Neuronal stem cell (in vitro differentiated cells): ENCODE measurements at places on chromosomes 12 and 14.

- peaks cover 49% of the 10 kb centered on the region for H3K27me3 ChIP-seq
- peaks cover 8% of the 10 kb centered on the region for H3K4me1 ChIP-seq
- H3K36me3 ChIP-seq, result no peaks in the 10 kb centered on the region
- no peak overlapping the region for H3K4me3 ChIP-seq
Measured at GRCh38 chr14:56844406-56845002, 34.2 kb upstream of the OTX2 start.

- H3K4me1 ChIP-seq, result no peaks in the 10 kb centered on the region
- no peak overlapping the region for H3K4me3 ChIP-seq
- no peaks in the 10 kb centered on the region for H3K36me3 ChIP-seq
- no peak overlapping the region for H3K27ac ChIP-seq
- DNase-seq, result no peak
Measured at GRCh38 chr14:91233936-91234790, 10.3 kb downstream of the GPR68 start.

GRCh38 chr12:114045349-114045748 lies 79.2 kb upstream of the RBM19 start:
- H3K27ac ChIP-seq, result no peak overlapping the region
- H3K4me3 ChIP-seq, result no peak overlapping the region
- DNase-seq, result no peak
- no peaks in the 10 kb centered on the region for H3K36me3 ChIP-seq

- no peak overlapping the region for H3K4me3 ChIP-seq
- H3K27ac ChIP-seq, result no peak overlapping the region
- DNase-seq, result no peak
- no peaks in the 10 kb centered on the region for H3K27me3 ChIP-seq
- H3K4me1 ChIP-seq, result no peaks in the 10 kb centered on the region
- H3K36me3 ChIP-seq, result no peaks in the 10 kb centered on the region
Measured at GRCh38 chr12:128178966-128179365, 88.0 kb upstream of the TMEM132C start.

GRCh38 chr12:52533686-52534470 lies 13.7 kb upstream of the KRT5 start:
- no peaks in the 10 kb centered on the region for H3K4me1 ChIP-seq
- H3K27me3 ChIP-seq, result no peaks in the 10 kb centered on the region
- no peak for DNase-seq
- no peaks in the 10 kb centered on the region for H3K36me3 ChIP-seq
- no peak overlapping the region for H3K27ac ChIP-seq

DNA sequence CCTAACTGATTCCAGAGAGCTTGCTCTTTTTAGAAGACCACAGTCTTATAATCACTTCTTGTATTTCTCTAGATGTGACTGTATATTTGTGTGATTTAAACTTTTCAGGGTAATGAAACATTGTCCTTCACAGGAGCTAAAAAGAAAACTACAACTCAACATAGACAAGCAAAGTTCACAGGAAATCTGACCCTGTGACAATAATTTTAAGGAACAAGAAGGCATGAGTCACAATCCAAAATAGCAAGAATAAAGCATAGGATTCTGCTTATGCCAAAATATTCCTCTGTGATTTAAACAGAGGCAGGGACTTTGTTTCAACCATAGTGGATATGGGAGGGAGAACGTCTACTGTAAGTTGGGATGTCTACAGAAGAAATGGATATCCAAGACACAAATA lies 44.3 kb downstream of the GPR65 start:
- no peak overlapping the region for H3K4me3 ChIP-seq
- no peaks in the 10 kb centered on the region for H3K36me3 ChIP-seq
- no peak overlapping the region for H3K27ac ChIP-seq

GRCh38 chr12:46908936-46909635 lies 83.3 kb upstream of the SLC38A4 start:
- H3K4me1 ChIP-seq, result no peaks in the 10 kb centered on the region
- no peaks in the 10 kb centered on the region for H3K27me3 ChIP-seq
- no peak overlapping the region for H3K4me3 ChIP-seq

- H3K36me3 ChIP-seq, result no peaks in the 10 kb centered on the region
- peaks cover 3% of the 10 kb centered on the region for H3K4me1 ChIP-seq
- peak; percentile 48 for DNase-seq
- no peak overlapping the region for H3K27ac ChIP-seq
- peaks cover 5% of the 10 kb centered on the region for H3K27me3 ChIP-seq
Measured at GRCh38 chr12:116508145-116509121, 50.7 kb upstream of the MAP1LC3B2 start.

DNA sequence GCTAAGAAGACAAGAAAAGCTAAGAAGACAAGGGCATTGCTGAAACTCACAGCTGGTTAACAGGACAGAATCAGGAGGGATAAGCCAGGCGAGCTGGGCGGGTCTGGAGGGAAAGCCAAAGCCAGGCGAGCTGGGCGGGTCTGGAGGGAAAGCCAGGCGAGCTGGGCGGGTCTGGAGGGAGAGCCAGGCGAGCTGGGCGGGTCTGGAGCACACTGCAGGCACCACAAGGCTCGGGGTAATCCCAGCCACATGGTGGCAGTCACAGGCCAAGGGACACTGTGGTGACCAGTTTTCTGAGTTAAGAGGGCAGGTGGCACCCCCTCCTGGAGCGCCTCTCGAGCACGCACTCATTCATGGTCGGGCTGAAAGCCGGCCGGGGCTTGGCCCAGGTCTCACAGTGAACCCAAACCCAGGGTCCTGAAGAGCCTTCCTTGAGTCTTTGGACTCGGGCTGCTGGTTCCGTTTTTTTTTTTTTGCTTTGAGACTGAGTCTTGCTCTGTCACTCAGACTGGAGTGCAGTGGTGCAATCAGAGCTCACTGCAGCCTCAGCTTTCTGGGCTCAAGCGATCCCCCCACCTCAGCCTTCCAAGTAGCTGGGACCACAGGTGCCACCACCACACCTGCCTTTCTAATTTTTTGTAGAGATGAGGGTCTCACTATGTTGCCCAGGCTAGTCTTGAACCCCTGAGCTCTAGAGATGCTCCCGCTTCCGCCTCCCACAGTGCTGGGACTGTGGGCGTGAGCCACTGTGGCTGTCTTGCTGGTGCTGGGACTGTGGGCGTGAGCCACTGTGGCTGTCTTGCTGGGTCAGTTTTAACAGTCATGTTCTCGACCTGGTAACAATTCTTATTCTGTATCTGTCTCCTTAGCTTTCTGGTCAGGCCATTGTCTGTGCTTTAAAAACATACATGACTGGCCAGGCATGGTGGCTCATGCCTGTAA lies 40.2 kb downstream of the HSP90AA1 start:
- DNase-seq, result peak; percentile 71
- H3K4me3 ChIP-seq, result no peak overlapping the region
- no peak overlapping the region for H3K27ac ChIP-seq

GRCh38 chr12:108697905-108698304 lies 33.4 kb downstream of the CORO1C start:
- DNase-seq, result no peak
- no peaks in the 10 kb centered on the region for H3K27me3 ChIP-seq
- peaks cover 29% of the 10 kb centered on the region for H3K4me1 ChIP-seq
- H3K36me3 ChIP-seq, result peaks cover 11% of the 10 kb centered on the region
- no peak overlapping the region for H3K27ac ChIP-seq

- no peaks in the 10 kb centered on the region for H3K36me3 ChIP-seq
- no peak overlapping the region for H3K4me3 ChIP-seq
- peaks cover 4% of the 10 kb centered on the region for H3K4me1 ChIP-seq
- H3K27me3 ChIP-seq, result no peaks in the 10 kb centered on the region
- H3K27ac ChIP-seq, result no peak overlapping the region
Measured at GRCh38 chr12:13695781-13696180, 285.6 kb downstream of the GRIN2B start.
